Pons (tissue), 1 donor: ENCODE measurements at places on chromosomes 16 and 17.

GRCh38 chr17:77795685-77796084, 162.8 kb upstream of the TNRC6C start:
- DNase-seq: no peak

GRCh38 chr17:27677191-27677590, 46.2 kb downstream of the LGALS9 start:
- no peak for DNase-seq

- DNase-seq: no peak
Observed at GRCh38 chr17:1966274-1967086, 58.7 kb downstream of the RTN4RL1 start.

DNA sequence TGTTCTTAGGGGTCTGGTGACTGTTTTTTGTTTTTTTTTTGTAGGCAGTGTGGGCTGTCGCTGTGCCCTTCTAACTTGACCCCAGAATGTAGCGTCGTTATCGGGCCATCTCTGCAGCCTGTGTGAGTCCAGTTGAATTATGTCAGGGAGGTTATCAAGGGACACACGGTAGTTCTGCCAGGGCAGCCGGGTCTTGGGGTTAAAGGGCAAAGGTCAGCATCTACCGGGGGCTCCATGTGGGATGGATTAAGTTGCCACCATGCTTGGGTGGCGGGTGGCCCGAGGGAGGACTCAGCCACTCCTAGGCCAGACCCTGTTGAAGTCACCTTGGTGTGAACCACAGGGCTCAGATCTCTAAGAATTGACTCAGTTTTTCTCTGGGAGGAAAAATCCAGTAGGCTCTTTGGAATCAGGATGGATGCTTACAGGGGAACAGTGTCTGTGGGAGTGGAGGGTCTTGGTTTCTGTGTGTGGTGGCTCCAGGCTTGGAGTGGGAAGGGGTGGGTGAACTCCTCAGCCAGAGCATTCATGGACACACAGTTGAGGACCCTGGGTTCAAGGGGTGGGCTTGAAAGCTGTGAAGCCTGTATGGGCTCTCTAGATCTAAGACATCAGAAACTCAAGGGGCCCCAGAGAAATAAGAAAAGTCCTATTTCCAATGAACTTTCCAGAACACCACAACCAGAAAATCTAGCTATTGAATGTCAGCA, 191.7 kb downstream of the IRF8 start:
- no peak for DNase-seq

- DNase-seq: no peak
Observed at GRCh38 chr16:1645914-1646525, 32.1 kb upstream of the JPT2 start.

DNA sequence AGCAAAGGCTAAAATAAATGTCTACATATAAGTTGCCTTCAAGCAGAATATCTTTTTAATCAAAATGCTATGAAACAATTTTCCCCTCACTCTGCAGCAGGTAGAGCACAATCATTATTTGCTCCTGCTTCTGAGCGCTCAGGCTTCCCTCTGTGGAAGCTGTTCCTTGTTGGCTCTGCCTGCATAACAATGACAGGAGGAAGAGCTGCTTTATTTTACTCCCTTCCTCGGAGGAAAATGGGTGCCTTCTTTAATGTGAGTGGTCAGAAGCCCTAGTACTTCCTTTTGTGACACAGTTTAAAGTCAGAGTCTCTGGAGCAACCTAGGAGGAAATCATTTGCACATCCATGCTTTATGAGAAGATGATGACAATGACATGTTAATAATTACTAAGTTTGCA, 492.1 kb downstream of the CDH8 start:
- no peak for DNase-seq

GRCh38 chr16:78932355-78932943, 668.1 kb downstream of the MAF start:
- DNase-seq: no peak

GRCh38 chr16:75820672-75821071, 94.4 kb upstream of the CPHXL start:
- DNase-seq: no peak

GRCh38 chr16:6643080-6643686, 689.5 kb upstream of the RBFOX1 start:
- peak; percentile 84 for DNase-seq

- DNase-seq: no peak
Observed at GRCh38 chr17:5672815-5673430, 88.6 kb upstream of the NLRP1 start.

GRCh38 chr17:31008374-31009041, 37.7 kb downstream of the RNF135 start:
- DNase-seq: peak; percentile 26

- peak; percentile 35 for DNase-seq
Observed at GRCh38 chr17:67221062-67221998, 23.7 kb downstream of the HELZ start.

GRCh38 chr16:56288019-56288418, 96.7 kb downstream of the GNAO1 start:
- no peak for DNase-seq

DNA sequence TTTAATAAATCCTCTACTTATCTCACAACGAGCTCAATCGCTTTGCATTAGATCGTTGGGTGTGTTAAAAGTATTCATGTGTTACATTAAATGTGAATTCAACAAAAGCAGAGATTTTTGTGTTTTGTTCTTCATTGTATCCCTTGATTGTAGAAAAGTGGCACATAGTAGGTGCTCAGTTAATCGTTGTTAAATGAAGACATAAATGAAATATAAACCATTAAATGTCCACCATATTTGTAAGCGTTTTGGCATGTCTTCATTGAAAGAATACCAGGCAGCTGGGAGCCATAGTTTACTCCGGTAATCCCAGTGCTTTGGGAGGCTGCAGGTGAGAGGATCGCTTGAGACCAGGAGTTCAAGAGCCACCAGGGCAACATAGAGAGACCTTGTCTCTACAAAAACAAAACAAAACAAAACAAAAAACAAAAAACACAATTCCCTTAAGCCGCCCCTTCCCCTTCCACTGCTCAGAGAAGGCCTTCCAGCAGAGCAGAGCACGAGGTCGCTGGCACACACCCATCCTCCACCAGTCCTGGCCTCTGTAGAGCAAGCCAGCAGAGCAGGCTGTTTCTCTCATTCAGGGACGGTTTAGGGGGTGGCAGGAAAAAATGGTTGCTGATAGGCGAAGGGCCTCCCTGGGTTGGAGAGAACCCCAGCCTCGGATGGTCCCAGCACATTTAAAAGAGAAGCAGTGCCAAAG, 673 bp upstream of the CHD9 start:
- no peak for DNase-seq

GRCh38 chr17:9979463-9979995, 74.5 kb upstream of the RCVRN start:
- DNase-seq: no peak

GRCh38 chr17:58595194-58595792, 80.9 kb upstream of the MTMR4 start:
- DNase-seq: no peak

DNA sequence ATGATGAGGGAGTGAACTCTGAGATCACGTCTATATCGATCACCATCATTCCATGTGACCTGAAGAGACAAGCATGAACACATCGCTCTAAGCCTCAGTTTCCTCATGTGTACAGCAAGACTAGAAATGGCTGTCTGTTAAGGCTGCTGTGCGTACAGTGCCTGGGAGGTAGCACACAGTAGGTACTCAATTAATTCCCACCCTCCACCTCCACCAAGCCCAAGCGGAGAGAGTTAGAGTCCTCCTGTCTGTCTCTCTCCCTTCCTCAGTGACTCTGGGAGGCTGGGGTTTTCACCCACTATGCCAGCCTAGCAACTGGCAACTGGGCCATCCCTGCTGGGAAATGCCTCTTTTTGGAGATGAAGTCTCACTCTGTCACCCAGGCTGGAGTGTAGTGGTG, 318.3 kb upstream of the CCL2 start:
- DNase-seq: no peak

- DNase-seq: no peak
Observed at GRCh38 chr16:9039210-9039609, 52.2 kb upstream of the HAPSTR1 start.

DNA sequence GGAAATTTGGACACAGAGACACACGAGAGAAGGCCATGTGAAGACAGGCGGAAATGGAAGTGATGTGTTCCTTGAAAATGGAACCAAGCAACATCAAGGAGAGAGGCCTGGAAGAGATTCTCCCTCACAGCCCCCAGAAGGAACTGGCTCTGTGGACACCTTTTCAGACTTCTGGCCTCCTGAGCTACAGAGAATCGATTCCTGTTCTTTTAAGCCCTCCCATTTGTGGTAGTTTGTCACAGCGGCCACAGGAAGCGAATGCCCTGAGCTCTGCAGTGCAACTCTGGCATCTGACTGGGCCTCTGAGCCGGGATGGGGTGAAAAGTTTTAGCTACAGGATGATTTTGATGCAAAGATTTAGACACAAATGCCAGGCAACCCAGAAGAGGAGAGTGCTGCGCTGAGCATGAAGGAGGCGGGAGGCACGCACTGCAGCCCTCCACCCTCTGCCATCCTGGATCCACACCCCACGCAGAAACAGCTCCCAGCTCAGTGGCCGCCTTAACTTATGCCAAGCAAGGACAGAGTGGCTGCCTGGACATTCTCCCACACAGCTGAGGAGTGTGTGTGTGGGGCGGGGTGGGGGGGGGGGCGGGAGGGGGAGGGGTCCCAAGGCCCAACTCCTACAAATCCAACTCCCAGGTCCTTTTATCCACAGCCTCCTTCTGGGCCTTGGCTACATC, 2.2 kb downstream of the TIMP2 start:
- DNase-seq: peak; percentile 48

DNA sequence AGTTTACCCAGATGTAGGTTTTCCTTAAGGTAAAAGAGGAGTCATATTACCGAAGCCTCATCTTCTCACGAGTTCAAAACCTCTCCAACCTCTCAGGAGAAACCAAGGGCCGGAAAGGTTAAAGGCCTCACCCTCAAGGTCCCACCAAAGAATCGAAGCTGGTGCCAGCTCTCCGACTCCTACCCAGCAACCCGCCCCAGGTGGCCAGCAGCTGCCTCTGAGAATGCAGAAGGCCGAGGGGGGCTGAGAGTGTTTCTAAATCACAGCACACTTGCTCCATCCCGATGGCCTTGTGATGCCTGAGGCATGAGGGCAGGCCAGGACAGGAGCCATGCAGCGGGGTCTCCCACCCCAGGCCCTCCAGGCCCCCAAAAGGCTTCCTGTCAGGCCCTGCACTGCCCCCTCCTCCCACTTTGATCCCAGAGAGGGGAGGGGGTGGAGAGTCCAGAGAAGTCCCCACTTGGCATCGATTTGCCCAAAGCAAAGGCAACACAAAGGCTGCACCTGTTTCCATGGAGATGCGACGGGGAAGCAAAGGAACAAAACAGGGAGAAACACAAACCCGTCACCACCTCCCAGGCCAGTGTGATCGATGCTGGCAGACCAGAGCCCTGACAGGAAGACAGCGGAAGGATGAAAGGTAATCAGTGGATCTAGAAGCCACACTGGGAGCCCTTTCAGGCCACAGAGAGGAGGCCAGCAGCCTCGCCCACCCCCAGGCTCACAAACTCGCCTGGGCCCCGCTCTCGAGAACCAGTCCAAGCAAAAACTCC, 39.0 kb downstream of the CUEDC1 start:
- peak; percentile 78 for DNase-seq

DNA sequence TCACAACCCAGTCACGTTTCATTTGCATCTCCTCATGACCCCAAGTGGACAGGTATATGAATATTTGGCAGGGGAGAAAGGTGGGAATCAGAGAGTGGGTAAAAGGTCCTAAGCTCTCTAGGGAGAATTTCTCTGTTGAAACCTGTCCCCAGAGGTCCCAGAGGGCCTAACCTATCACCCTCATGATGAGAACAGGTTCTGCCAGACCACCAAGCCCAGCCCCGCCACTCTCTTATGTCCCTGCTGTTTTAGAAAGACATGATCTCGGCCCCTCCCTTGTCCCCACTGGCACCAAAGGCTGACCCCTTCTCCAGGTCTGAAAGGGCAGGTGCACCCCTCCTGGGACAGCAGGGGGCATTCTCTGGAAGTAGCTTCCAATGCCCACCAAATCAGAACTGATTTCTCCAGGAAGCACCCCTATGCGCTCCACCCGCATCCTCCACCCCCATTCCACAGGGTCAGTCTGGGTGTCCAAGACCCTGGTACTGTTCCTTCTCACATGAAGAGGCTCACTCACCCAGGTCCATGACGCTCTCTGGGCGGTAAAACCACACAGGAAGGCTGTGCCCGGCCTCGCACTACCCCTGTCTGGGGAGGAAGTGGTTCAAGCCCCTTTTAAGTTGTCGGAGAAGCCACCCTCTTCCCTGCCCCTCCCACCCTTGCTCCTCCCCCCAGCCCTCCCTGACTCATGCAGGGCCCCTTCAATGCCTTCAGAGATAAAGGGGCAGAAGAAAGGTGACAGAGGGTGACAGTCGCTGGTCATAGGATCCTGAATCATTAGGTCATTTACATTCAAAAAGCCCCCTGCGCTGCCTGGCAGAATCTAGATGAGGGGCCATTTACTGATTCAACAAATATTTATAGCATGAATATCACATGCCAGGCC, at the start of gene CCR7:
TSS of gene CCR7 (minus strand) at position 590 of the 886 bp plus-strand sequence. CDS start at position 527, 63 bp downstream.
- no peak for DNase-seq

DNA sequence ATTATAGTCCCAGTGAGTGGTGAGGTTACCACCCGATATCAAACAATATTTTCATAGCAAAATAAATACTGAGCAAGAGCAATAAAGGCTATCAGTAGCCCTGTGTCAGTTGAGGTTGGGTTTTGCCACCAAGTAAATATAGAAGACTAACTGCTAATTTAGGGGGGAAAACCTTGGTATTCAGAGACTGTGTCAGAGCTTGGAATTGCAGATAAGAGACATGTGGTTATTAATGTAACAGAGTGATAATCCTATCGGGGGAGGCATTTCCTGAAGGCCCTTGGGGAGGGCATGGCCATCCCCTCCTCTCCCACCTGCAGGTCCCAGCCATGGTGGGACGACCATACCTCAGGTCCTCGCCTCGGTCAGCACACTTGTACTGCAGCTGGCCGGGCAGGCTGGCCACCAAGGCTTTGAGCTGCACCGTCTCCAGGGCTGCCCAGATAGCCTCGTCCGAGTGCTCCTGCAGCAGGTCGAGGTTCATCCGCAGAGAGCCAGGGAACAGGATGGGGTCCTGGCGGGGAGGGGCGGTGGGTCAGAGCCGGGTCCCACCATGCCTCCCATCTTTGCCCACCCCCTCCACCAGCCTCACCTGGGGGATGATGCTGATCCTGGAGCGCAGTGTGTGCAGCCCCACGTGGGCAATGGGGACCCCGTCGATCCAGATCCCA, 68.9 kb downstream of the ABCC6 start:
- DNase-seq: no peak

DNA sequence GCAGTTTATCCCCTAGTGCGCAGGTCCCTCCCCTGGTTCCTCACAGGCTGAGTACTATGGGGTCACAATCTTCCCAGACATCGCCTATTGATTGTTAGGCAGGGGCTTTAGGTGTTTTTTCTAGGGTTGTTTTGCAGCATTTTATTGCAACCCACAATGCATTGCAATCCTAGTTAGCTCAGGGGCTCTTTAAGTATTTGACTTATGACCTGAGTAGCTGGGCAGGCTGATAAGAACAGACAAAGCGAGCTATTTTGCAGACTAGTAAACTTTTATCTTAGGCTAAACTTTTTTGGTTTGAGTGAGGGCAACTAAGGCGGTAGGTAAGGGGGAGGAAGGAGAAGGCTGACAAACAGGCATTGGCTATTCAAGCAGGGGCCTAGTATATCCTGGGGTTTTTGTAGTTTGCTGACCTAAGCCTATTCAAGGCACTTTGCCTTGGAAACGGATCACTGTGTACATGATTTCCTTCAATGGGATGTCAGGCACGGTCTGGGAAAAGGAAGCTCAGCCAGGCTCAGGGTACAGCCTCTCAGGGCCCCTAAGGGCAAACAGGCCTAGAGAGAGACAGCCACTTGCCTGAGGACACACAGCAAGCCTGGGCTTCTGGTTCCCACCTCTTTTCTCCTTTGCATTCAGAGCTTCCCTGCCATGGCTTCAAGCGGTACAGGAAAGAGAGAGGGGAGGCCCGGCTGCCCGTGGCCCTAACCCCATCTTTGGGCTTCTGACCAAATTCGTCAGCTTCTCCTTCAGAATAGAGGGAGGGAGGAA, 6.4 kb downstream of the DRC7 start:
- DNase-seq: no peak
